ENCODE measurements at places on chromosomes 5 and 9. TPM values are rescaled to one million over a fixed set of nuclear protein-coding genes. Genes with fewer than 3 reads are reported as not detected.
A peak's percentile ranks its signal among the peaks of the same experiment; 100 is the strongest.

DNA sequence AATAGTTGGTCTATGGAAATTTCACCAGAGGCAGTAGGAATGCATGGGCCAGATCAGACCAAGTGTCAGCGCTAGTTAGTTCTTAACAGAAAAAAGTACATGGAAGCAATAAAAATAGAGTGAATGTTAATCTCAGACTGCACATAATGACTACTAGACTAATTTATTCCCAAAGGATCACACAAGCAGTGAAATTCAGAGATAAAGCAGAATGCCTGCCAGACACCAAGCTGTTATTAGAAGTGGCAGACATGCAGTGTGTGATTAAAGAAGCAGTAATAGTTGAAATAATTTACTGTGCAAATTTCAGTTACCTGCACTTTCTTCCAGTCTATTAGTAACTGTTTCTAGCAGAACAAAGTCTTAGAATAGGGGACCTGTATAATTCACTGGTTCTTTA is 1024.2 kb downstream of the CDH9 start:
- no peak for DNase-seq

GRCh38 chr5:74786851-74787250 is 19.8 kb downstream of the NSA2 start:
- no peak for DNase-seq

GRCh38 chr5:143064676-143065075 is 294.5 kb downstream of the ARHGAP26 start:
- no peak for DNase-seq

DNA sequence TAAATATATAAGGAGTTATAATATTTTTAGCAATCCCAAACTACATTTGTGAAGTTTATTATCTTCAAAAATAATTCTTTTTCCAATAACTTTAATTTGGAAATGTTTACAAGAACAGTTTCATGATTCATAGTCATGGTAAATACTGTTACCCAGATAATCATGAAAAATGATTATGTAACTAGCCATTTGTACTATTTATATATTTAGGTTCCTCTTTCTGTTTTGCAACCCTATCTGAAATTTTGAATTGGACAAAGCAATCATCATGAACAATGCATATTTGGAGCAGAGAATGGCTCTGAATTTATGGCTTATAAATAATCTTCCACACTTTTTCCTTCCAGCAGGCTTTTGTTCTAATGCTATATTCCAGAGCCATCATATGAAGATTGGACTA is 499.7 kb downstream of the SLCO4C1 start:
- DNase-seq, result no peak

- DNase-seq, result no peak
Measured at GRCh38 chr9:106072421-106072820, 378.1 kb downstream of the TMEM38B start.

- DNase-seq, result no peak
Measured at GRCh38 chr5:11909471-11909870, 5.2 kb upstream of the CTNND2 start.

DNA sequence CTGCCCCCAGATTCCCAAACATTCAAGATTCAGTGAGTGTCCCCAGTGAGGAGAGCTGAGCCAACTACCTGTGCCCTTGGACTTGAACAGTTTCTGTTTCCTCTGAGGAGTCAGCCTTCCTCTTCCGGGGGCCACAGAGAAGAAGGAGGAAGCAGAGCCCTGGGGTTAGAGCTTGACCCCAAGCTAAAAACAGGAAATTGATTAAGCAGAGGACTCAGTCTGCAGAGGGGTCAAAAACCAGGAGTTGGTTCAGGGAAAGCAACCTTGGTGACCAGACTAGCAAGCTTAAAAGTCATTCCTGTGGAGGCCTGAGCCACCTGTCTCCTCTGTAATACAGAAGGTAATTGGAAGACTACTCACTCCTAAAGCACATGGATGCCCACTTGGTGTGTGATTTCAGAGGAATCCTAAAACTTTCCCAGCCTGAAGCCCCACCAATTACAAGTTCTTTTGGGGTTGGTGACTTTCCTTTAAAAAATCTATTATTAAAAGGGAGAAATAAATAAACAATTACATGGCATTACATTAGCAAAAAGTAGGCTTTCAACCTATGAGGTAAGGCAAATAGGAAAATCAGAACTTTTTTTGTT is 64.2 kb upstream of the SELENOP start:
- DNase-seq, result no peak

DNA sequence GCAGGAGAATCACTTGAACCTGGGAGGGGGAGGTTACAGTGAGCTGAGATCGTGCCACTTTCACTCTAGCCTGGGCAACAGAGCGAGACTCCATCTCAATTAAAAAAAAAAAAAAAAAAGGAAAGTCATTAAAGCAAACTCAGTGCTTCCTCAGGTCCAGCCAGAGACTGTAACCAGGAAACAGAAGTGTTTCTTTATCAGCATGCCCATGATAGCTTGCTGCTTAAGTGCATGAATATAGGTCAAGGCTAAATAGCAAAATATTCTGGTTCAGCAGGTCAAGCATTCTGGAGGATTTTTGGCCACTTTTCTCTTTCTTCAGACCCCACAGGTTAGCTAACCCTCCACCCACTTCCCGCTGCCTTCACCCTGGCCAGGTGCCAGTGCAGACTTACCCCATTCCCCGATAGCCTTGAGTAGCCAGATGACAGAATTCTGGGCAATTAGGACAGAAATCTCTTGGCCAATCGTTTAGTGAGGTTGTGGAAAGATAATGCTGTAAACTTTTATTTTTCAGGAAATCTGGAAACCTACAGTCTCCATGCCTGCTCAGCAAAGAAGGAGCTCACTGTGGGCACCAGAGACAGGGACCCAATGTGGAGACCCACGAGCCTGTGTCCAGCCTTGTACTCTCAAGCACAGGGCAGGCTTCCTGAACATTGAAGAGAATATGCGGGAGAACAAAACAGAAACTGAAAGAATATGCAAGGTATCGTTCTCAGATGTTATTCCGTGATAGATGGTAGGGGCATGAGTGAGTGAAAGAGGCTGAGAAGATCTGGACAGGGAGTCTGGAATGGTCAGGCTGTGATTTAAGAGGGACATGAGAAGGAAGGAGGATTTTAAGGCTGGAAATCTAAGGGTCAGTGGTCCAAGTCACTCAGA is 4.2 kb upstream of the UGT3A2 start:
- DNase-seq, result no peak

DNA sequence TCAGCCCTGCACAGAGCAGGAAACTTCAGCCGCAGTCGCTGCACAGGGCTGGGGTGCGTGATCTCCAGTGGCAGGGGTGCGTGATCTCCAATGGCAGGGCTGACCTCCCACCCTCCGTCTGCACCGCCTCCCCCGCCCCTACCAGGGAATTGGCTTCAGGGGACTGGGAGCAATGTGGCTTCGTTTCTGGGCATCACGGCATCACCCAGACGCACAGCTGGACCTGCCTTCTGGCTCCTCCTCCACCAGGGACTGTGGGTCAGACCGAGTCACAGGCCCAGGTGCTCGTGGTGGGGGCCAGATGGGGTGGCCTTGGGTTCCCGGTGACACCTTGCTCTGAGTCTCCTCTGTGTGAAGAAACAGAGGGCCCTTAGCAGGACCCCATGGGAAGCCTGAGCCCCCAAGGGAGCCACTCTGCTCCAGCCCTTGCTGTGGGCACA is 51.1 kb downstream of the AHRR start:
- peak; percentile 54 for DNase-seq

GRCh38 chr9:92897323-92897722 is 19.5 kb upstream of the ZNF484 start:
- DNase-seq, result no peak

DNA sequence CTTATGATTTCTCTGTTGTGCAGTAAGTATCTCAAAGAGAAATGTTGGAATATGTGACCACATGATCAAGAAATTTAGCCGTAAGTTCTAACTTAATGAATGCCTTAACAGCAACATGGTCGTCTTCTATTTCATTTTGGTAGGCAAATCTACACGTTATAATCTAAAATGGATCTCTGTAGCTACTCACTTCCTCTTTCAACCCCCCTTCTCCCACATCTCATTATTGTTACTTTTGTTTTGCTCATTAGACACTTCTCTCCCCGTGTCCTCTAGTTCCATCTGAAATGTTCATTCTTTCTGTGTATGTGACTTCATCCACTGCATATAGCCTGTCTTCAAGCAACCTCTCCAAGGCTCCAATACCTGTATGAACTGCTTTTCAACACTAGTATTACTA is 27.1 kb upstream of the LPAR1 start:
- no peak for DNase-seq

- DNase-seq, result no peak
Measured at GRCh38 chr9:37066139-37066725, 32.2 kb upstream of the PAX5 start.

GRCh38 chr5:53575831-53576230 is 15.4 kb downstream of the NDUFS4 start:
- DNase-seq, result no peak

GRCh38 chr9:98992107-98992884 is 48.6 kb downstream of the COL15A1 start:
- DNase-seq, result no peak

DNA sequence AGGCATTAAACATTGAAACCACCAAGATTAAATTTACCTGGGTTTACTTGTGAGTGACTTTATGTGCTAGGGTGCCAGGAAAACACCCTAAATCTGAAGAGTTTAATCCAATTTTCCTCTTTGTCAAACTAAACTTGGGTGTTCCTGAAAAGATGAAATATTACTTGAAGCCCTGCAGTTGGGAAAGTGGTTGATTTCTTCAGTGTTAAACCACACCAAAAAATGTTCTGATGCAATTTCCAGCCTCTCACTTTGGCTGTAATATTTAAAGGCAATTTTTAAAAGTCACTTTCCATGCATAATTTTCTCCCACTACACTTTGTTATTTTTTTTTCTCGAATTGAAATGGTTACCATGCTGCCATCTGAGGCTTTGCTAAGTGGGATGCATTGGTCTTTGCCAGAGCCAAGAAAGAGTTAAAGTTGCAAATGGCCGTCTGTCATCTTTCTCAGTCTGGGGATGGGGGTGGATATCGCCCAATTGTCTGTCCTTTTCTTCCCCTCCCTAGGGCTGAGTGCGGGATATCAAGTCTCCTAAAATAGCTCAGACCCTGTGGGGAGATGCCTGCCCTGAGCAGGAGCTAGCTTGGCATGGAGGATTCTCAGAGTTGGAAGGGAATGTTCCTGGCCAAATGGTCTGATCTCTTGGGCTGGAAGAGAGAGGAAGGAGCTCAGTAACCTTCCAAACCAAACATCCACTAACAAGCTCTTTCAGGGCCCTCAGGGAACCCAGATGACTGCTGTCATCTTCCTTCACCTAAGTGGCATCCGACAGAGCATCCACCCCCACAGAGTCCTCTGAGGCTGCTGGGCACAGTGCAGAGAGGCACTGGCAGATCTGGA is 13.6 kb upstream of the SHB start:
- no peak for DNase-seq

DNA sequence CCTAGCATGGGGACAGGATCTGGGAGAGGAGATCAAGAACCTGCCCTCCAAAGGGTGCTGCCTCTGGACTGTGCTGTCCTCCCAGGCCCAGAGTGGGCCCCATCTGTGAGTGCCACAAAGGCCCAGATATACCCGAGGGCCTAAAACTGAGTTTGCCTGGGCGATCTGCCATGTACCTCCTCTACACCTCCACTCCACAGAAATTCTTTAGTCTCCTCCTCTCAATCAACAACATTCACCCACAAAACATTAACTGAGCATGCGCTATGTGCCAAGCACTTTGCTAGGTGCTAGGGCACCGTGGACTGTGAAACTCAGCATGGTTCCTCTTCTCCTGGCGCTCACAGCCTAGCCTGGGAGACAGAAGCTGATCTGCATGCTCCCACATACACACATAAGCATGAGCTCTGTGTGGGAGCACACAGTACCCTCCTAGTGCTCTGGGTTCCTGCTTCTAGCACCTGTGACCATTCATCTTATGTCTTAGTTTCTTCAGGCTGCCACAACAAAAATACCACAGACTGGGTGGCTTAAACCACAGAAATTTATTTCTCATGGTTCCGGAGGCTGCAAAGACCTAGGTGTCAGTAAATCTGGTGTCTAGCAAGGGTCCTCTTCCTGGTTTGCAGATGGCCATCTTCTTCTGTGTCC is 82.0 kb upstream of the FSTL4 start:
- no peak for DNase-seq

DNA sequence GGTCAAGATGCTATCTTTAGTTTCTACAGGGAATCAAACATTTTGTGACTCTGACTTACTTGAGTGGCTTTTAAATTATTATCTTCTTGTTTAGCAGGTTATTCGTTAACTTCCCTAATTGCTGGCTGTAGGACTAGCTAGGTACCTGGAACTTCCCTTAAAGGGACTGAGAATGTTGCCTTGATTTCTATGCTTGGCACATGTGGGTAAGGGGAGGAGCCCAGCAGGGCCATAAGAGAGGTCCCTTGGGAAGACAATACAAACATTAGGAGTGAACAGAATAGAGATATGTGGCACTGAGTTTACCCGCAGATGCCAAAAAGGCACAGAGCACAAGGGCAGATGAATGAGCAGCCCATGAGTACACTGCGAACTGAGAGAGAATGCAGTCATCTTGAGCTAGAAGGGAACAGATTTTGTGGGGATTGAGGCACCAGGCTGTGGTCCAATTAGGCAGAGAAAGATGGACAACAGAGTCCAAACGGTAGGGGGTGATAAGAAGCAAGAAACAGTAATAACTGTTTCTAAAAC is 9.8 kb downstream of the CKMT2 start:
- no peak for DNase-seq

DNA sequence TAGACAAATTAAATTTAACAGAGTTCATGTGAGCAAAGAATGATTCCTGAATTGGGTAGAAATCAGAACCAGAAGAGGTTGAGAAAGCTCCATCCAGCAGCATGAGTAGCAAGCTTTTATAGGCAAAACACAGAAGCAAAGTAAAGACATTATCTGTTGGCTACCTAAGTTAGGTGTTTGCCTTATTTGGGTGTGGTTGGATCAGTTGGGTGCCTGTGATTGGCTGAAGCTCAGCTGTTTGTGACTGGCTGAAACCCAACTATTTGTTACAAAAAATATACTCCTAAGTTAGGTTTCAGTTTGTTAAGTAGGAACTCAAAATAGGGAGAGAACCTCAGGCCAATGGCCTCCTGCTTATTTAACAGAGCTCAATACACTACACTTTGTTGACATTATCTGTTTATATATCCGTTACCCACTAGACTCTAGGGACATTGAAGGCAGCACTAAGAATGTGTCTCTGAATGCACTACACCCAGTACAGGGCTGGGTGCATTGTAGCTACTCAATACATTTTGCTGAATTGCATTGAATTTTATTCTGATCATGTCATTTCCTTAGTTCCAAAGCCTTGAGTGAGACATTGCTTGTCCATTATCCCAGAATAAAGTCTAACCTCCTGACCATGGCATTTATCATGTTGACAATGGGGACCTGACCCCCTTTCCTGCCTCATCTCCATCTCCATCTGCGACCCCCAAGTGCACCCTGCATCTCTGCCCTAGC is 98.7 kb downstream of the CCDC192 start:
- no peak for DNase-seq

The OTULINL gene
- total RNA-seq, result 3.3 TPM

The CAVIN4 gene
- 3.1 TPM for total RNA-seq

The LRRC19 gene
- total RNA-seq, result not detected

The ZDHHC21 gene
- total RNA-seq, result 3.7 TPM

The SLC4A9 gene
- 0.33 TPM for total RNA-seq

The DPM2 gene
- total RNA-seq, result 38.3 TPM

The ORM2 gene
- total RNA-seq, result 2.2 TPM

The ZNF879 gene
- 2.5 TPM for total RNA-seq

The CNTLN gene
- total RNA-seq, result 9.0 TPM

The C5orf46 gene
- total RNA-seq, result not detected

The F12 gene
- 3.2 TPM for total RNA-seq

The GPR150 gene
- not detected for total RNA-seq

Data from H7 (cell line).